ENCODE measurements at places on chromosomes 11 and 22.

DNA sequence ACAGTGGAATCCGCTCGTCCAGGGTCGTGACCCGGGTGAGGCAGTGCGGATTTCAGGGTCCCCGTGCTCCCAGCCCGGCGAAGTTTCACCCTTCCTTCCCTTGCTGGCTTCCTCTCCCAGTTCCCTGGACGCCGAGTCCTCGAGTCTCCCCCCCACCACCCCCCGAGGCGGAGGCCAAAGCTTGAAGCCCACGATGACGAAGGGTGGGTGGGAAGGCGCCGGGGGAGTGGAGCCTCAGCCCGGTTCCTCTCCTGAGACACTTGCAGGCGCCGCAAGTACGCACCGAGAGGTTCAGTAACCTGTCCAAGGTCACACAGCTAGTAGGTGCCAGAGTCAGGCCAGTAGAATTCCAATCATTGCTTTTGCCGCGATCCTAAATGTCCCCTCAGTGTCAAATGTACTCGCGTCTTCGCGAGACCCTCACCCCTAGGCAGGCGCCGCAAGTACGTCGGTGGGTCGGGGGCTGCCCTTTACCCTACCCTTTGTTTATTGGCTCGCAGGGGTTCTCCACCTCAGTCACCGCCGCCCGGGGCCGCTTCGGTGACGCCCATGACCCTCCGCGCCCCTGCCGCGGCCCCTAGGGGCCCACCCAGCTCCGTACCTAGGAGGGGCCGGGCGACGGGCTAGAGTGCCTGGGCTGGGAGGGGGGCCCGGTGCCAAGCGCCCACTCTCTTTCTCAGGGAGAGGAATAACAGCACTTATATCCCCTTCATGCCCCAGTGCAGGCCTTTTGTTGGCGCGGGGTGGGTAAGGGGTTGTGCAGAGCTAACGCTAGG lies 5.7 kb upstream of the CHRM1 start:
- no peak for DNase-seq

GRCh38 chr11:3893311-3893710 lies 37.8 kb downstream of the STIM1 start:
- DNase-seq: no peak

DNA sequence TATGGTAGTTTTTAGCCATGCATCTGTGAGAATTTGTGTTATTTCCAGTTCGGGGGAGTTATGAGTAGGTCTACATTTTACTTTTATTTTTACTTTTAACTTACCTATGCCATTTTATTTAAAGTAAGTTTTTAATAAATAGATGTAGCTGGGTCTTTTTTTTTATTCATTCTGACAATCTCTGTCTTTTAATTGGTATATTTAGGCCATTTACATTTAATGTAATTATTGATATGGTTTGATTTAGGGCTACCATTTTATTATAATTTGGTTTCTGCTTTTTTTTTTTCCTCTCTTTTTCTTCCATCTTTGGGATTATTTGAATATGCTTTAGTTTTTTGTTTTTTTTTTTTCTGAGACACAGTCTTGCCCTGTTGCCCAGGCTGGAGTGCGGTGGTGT lies 1.9 kb downstream of the SWAP70 start:
- DNase-seq: no peak

- DNase-seq: no peak
Observed at GRCh38 chr22:19599626-19600243, 75.5 kb upstream of the CLDN5 start.

GRCh38 chr11:28702871-28703270 lies 594.7 kb downstream of the METTL15 start:
- DNase-seq: no peak

- DNase-seq: no peak
Observed at GRCh38 chr22:19168088-19168890, 10.2 kb downstream of the SLC25A1 start.

- no peak for DNase-seq
Observed at GRCh38 chr11:111166598-111166997, 78.9 kb upstream of the POU2AF2 start.

DNA sequence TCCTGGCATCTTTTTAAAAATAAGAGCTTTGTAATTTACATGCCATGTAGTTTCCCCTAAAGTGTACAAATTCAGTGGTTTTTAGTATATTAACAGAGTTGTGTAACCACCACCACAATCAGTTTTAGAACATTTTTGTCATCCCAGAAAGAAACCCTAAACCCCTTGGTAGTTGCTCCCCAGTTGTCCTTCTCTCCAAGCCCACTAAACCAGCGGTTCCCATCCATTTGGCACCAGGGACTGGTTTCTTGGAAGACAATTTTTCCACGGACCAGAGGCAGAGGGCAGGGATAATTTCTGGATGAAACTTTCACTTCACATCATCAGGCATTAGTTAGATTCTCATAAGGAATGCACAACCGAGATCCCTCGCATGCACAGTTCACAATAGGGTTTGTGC lies 22.6 kb downstream of the CABIN1 start:
- no peak for DNase-seq

- DNase-seq: no peak
Observed at GRCh38 chr22:37276776-37277175, 5.5 kb upstream of the CYTH4 start.

GRCh38 chr11:133904818-133905515 lies 51.8 kb downstream of the IGSF9B start:
- no peak for DNase-seq

GRCh38 chr11:90133560-90134477 lies 644 bp upstream of the NAALAD2 start:
- no peak for DNase-seq

- DNase-seq: no peak
Observed at GRCh38 chr11:67055812-67056211, 835 bp upstream of the RHOD start.

GRCh38 chr11:44840521-44841251 lies 110.0 kb downstream of the TP53I11 start:
- no peak for DNase-seq
